ENCODE measurements at places on chromosomes 3 and 15.

GRCh38 chr3:188978421-188979171 is 193.2 kb upstream of the TPRG1 start:
- H3K27ac ChIP-seq = no peak overlapping the region
- H3K4me1 ChIP-seq = no peaks in the 10 kb centered on the region
- no peaks in the 10 kb centered on the region for H3K36me3 ChIP-seq
- DNase-seq = no peak
- no peaks in the 10 kb centered on the region for H3K27me3 ChIP-seq

GRCh38 chr3:21449738-21450137 is 301.3 kb downstream of the ZNF385D start:
- H3K27ac ChIP-seq = no peak overlapping the region
- no peak overlapping the region for H3K4me3 ChIP-seq
- H3K27me3 ChIP-seq = no peaks in the 10 kb centered on the region
- DNase-seq = no peak

GRCh38 chr3:65833761-65834505 is 204.8 kb downstream of the MAGI1 start:
- DNase-seq = no peak
- H3K36me3 ChIP-seq = peaks cover 8% of the 10 kb centered on the region
- peaks cover 31% of the 10 kb centered on the region for H3K4me1 ChIP-seq
- H3K27me3 ChIP-seq = no peaks in the 10 kb centered on the region
- H3K27ac ChIP-seq = peak overlapping the region; percentile 28

DNA sequence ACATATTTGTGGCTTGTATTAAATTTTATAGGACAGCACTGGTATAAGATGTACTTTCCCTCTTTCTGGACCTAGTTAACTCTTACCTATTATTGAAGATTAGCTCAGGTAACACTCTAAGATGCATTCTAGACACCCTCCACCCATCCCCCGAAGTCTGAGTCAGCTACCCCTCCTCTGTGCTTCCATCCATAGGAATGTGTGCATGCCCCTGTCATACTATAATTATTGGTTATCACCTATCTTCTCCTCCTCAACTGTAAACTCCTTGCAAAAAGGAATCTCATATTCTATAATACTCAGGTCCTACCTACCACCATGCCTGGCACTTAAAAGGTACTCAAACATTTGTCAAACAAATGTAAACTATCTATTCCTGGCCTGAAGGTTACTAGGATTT is 3.0 kb downstream of the PEAK1 start:
- no peaks in the 10 kb centered on the region for H3K36me3 ChIP-seq
- no peak overlapping the region for H3K4me3 ChIP-seq
- peak overlapping the region; percentile 8 for H3K27ac ChIP-seq

GRCh38 chr3:194514626-194515025 is 27.8 kb upstream of the ATP13A3 start:
- H3K36me3 ChIP-seq = no peaks in the 10 kb centered on the region
- H3K4me1 ChIP-seq = no peaks in the 10 kb centered on the region
- no peak for DNase-seq
- no peaks in the 10 kb centered on the region for H3K27me3 ChIP-seq

GRCh38 chr3:54345847-54346375 is 223.6 kb downstream of the CACNA2D3 start:
- DNase-seq = no peak
- no peak overlapping the region for H3K4me3 ChIP-seq
- peaks cover 2% of the 10 kb centered on the region for H3K27me3 ChIP-seq

- no peak overlapping the region for H3K4me3 ChIP-seq
- peaks cover 4% of the 10 kb centered on the region for H3K36me3 ChIP-seq
- H3K4me1 ChIP-seq = peaks cover 5% of the 10 kb centered on the region
- no peak overlapping the region for H3K27ac ChIP-seq
- DNase-seq = no peak
- no peaks in the 10 kb centered on the region for H3K27me3 ChIP-seq
Measured at GRCh38 chr3:165669967-165670366, 167.3 kb downstream of the BCHE start.

DNA sequence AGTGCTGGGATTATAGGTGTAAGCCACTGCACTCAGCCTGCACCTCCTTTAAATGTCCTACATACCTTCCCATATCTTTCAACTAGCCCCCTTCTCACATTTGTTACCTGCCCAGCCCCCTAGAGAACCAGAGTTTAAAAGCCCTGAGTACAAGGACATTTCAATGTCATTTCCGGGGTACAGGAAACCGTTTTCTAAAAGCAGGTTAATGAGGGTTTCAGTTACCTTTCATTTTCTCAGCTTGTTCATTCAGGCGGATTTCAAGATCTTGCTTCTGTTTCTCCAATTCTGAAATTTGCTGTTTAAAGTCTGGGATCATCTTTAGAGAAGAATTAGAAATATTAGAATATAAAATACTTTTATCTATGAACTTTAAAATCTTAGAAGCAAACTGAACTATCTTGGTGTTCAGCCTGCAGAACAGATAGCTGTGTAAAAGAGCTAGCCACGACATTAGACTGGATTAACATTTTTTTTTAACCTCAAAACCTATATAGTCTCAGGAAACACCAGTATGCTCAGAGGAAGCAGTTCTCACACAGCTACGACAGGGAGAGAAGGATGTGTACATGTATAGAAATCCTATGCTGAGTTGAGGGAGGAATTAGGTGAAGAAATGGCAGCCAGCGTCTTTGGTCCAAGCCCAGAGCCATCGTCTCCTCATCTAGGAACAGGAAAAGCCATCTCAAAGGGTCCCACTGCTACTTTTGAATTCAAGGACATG is 29.9 kb upstream of the GNB5 start:
- H3K4me3 ChIP-seq = no peak overlapping the region
- H3K27ac ChIP-seq = no peak overlapping the region
- DNase-seq = no peak
- no peaks in the 10 kb centered on the region for H3K27me3 ChIP-seq

DNA sequence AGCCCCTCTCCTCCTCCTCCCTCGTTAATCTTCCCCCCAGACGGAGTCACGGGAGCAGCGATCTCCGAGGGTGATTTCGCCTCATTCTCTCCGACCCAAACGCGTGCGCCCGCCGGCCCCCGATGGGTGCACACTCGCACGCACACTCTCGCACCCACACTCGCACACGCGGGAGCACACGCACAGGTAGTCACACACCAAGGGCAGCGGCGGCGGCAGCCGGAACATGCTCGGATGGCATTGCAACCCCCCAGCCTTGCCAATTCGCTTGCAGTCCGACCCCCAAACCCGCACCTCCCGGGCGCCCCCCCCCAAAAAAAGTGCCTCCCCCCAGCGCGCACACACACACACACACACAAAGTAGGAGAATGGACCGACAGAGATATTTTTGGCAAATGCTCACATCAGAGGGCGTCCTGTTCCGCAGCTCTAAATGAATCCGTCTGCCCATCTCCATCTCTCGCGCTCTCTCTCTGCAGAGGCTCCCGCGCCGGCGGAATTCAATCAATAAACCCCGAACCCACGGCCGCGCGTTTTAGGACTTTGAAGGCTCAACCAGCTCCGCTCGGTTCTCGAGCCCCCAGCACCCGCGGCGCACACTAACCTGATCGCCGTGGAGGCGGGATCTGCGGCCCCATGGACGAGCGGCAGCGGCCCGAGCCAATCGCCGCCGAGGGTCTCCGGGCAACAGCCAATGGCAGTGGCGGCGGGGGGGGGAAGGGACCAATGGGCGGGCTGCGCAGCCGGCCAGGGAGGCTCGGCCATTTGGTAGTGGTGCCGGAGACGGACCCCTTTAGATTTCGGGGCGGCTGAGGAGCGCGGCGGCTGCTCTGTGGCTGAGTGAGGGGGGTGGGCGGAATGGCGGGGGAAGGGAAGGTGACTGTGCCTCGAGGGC is at the start of gene ANP32A:
TSS of gene ANP32A (minus strand) at position 601 of the 895 bp plus-strand sequence. CDS start at position 457, 144 bp downstream.
- H3K36me3 ChIP-seq = no peaks in the 10 kb centered on the region
- H3K27me3 ChIP-seq = no peaks in the 10 kb centered on the region
- H3K4me1 ChIP-seq = peaks cover 35% of the 10 kb centered on the region

- no peak overlapping the region for H3K4me3 ChIP-seq
- no peak overlapping the region for H3K27ac ChIP-seq
- H3K27me3 ChIP-seq = no peaks in the 10 kb centered on the region
- no peak for DNase-seq
Measured at GRCh38 chr3:95705786-95706418, 1108.5 kb upstream of the EPHA6 start.

GRCh38 chr15:40746916-40747418 is 8.1 kb downstream of the RMDN3 start:
- H3K4me3 ChIP-seq = no peak overlapping the region
- no peaks in the 10 kb centered on the region for H3K27me3 ChIP-seq
- no peak for DNase-seq
- H3K36me3 ChIP-seq = peaks cover 6% of the 10 kb centered on the region
- no peak overlapping the region for H3K27ac ChIP-seq

- no peaks in the 10 kb centered on the region for H3K27me3 ChIP-seq
- H3K36me3 ChIP-seq = peaks cover 1% of the 10 kb centered on the region
- no peak for DNase-seq
- H3K4me1 ChIP-seq = no peaks in the 10 kb centered on the region
Measured at GRCh38 chr15:38102972-38103371, 149.7 kb upstream of the SPRED1 start.

- no peaks in the 10 kb centered on the region for H3K27me3 ChIP-seq
- no peaks in the 10 kb centered on the region for H3K36me3 ChIP-seq
- no peak overlapping the region for H3K27ac ChIP-seq
- DNase-seq = no peak
- H3K4me1 ChIP-seq = peaks cover 6% of the 10 kb centered on the region
Measured at GRCh38 chr3:3447641-3448040, 268.1 kb upstream of the CRBN start.

GRCh38 chr15:71114066-71114680 is 1.1 kb upstream of the THSD4 start:
- H3K4me3 ChIP-seq = peak overlapping the region; percentile 72
- no peaks in the 10 kb centered on the region for H3K36me3 ChIP-seq
- H3K27ac ChIP-seq = peak overlapping the region; percentile 73
- peaks cover 61% of the 10 kb centered on the region for H3K4me1 ChIP-seq
- no peak for DNase-seq

GRCh38 chr15:50876260-50876988 is 32.1 kb upstream of the AP4E1 start:
- H3K36me3 ChIP-seq = no peaks in the 10 kb centered on the region
- peak overlapping the region; percentile 68 for H3K27ac ChIP-seq
- peaks cover 30% of the 10 kb centered on the region for H3K4me1 ChIP-seq
- no peak for DNase-seq

DNA sequence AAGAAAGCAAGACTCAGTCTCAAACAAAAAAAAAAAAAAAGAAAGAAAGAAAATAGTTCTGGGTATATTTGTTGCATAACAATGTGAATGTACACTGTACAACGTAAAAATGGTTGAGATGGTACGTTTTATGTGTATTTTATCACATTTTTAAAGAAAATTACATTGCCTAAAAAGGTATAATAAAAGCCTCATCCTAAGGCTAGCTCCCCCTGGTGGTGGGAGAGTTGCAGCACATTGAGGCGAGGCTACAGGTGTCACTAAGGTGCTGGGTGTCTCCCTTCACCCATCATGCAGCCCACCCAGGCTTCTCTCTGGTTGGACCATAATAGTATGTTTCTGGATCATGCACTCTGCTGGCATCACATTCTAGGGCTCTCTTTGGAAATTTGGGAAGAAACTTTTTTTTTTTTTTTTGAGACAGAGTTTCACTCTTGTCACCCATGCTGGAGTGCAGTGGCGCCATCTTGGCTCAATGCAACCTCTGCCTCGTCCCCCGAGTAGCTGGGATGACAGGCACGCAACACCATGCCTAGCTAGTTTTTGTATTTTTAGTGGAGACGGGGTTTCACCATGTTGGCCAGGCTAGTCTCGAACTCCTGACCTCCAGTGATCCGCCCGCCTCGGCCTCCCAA is 12.4 kb upstream of the RAB11A start:
- no peak overlapping the region for H3K4me3 ChIP-seq
- no peaks in the 10 kb centered on the region for H3K36me3 ChIP-seq
- H3K27me3 ChIP-seq = no peaks in the 10 kb centered on the region
- H3K27ac ChIP-seq = no peak overlapping the region

GRCh38 chr15:99431661-99432091 is 134.1 kb upstream of the MEF2A start:
- no peaks in the 10 kb centered on the region for H3K27me3 ChIP-seq
- peaks cover 14% of the 10 kb centered on the region for H3K4me1 ChIP-seq
- no peak overlapping the region for H3K4me3 ChIP-seq

GRCh38 chr15:63072023-63072650 is 29.6 kb downstream of the TPM1 start:
- H3K27me3 ChIP-seq = no peaks in the 10 kb centered on the region
- peaks cover 46% of the 10 kb centered on the region for H3K4me1 ChIP-seq
- H3K36me3 ChIP-seq = peaks cover 36% of the 10 kb centered on the region
- no peak overlapping the region for H3K27ac ChIP-seq
- no peak overlapping the region for H3K4me3 ChIP-seq

- no peak overlapping the region for H3K27ac ChIP-seq
- peak overlapping the region; percentile 43 for H3K4me3 ChIP-seq
- H3K27me3 ChIP-seq = peaks cover 70% of the 10 kb centered on the region
Measured at GRCh38 chr3:13655061-13655913, 106.4 kb downstream of the FBLN2 start.

GRCh38 chr3:105584003-105584790 is 217.5 kb downstream of the ALCAM start:
- no peak for DNase-seq
- H3K4me3 ChIP-seq = no peak overlapping the region
- H3K27me3 ChIP-seq = no peaks in the 10 kb centered on the region
- H3K36me3 ChIP-seq = no peaks in the 10 kb centered on the region
- no peaks in the 10 kb centered on the region for H3K4me1 ChIP-seq

DNA sequence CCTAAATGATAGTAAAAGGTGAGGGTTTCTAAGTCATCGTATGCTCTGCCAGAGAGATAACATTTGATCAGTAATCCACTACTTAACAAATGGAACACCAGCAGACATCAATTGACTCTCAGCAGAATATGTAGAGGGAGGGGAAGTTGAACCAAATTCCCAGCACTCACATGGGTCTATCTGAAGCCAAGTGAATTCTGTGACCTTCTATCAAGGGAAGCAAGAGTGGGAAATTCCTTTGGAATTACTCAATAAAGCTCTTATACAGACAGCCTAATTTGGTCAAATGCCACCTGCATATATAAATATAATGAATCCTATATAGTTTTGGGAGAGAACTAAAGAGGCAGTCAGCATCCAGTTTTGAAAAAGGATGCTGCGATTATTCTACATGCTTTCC is 15.8 kb upstream of the KCNMB2 start:
- no peak overlapping the region for H3K4me3 ChIP-seq
- H3K36me3 ChIP-seq = no peaks in the 10 kb centered on the region
- no peak overlapping the region for H3K27ac ChIP-seq

DNA sequence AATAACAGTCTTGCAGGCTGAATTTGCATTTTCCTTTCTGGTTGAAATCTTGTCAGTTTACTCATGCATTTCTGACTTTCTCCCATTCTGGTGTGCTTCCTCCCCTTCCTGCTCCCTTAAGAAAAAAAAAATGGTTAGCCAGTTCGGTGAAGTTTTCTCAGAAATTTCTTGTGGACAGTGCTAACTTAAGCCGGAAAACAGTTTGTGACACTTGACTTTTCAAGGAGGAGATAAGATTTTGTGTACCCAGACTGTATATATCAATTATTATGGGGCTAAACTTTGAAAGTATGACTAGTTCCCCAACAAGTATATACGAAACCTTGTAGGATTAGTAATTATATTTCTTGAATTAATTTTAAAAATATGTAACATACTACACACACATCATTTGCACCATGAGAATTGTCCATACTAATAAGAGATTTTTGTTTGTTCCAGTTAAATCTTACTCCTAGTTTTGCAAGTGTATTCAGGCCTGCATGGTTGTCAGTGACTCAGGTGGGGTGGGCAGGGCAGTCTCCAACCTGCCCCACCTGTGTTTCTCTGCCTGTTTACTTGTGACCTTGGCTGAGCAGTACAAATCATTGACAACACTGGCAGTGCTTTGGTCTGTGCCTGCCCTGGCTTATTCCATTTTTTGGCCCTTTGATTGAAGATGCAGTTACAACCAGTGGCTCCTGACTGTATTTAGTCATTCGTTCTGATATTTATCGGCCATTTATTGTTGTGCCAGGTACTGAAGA is 19.1 kb downstream of the UBE2E1 start:
- H3K4me3 ChIP-seq = no peak overlapping the region
- H3K27me3 ChIP-seq = peaks cover 6% of the 10 kb centered on the region
- peaks cover 2% of the 10 kb centered on the region for H3K36me3 ChIP-seq
- H3K4me1 ChIP-seq = peaks cover 25% of the 10 kb centered on the region

Data from mesothelial cell of epicardium (in vitro differentiated cells).